ENCODE measurements at places on chromosomes 1 and 21.

DNA sequence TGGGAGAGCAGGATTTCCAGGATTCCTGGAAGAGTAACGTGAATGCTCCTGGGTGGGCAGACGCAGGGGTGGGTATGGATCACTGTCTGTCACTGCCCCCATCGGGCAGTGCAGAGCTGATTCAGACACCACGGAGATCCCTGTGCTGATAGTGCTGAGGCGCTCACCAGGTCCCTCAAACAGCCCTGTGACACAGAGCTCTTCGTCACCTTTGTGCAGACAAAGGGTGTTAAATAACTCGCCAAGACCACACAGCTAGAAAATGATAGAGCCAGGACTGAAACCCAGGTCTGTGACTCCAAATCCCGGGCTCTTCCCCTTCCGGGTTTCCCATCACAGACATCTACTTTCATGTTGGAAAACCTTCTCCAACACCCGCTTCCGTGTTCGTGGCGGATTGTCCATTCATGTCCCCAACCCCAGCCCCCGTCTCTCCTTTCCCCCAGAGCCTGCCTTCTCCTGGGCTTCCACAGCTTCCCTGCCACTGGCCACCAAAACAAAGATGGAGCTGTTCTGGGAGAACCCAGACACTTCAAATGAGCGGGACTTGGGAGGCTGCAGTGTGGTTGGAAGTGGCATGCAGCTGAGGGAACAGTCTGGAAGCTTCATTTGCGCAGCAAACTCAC lies 2.6 kb downstream of the EFHD2 start:
- DNase-seq = no peak

DNA sequence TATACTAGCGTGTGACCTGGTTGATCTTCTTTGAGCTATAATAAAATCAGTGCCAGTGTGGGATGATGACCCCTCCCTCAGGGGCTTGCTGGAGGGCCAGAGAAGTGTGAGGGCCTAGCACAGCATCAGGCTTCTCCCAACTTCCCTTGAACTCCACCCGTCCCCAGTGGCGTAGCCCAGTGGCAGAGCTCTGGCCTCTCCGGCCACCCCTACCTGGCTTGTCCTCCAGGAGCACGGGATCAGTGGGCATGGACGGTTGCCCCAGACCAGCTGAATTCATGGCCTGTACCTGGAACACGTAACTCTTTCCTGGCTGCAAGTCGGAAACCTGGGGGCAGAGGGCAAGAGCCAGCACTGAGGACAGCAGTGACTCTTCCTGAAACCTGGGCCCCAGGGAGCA lies 36.0 kb downstream of the MYOM3 start:
- no peak for DNase-seq

GRCh38 chr1:204319027-204319426 lies 40.7 kb downstream of the PLEKHA6 start:
- DNase-seq = no peak

DNA sequence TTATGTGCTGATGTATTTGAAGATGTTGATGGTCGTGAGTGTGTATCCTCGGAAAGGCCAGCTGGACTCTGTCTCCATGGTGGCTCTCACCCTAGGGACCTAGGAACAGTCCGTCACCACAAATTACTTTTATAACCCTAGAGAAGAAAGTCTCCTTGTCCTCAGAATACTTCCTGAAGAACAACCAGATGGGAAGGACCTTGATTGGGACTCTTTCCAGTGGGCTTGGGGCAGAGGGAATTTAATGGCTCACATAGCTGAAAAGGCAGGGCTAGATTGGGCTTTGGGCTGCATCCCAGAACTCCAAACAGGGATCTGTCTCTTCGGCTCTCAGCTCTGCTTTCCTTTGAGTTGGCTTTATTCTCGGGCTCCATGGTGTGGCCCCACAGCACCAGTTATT lies 90.8 kb downstream of the TBX19 start:
- no peak for DNase-seq

- no peak for DNase-seq
Measured at GRCh38 chr1:157088607-157089006, 11.0 kb downstream of the ETV3L start.

- DNase-seq = no peak
Measured at GRCh38 chr1:218823291-218823900, 350.3 kb upstream of the LYPLAL1 start.

GRCh38 chr1:200911361-200911760 lies 16.7 kb downstream of the INAVA start:
- DNase-seq = no peak

DNA sequence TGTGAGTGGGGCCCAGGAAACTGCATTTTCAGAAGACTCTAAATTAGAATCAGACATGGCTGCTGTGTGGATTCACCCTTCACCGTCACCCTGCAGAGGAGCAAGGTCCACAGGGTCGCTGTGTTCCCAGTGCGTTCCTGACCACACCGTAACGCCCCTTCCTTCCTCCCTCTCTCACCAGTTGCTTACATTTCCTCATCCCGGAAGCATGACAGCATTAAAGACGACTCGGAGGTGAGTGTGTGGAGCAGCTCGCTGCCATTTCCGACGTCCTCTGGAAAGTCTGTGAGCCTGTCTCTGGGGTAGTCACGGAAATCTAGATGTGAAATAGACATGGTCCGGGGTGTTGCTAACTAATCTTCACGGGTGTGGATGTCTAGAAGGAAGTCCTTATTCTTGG lies 45.9 kb downstream of the FAAP20 start:
- DNase-seq = no peak

DNA sequence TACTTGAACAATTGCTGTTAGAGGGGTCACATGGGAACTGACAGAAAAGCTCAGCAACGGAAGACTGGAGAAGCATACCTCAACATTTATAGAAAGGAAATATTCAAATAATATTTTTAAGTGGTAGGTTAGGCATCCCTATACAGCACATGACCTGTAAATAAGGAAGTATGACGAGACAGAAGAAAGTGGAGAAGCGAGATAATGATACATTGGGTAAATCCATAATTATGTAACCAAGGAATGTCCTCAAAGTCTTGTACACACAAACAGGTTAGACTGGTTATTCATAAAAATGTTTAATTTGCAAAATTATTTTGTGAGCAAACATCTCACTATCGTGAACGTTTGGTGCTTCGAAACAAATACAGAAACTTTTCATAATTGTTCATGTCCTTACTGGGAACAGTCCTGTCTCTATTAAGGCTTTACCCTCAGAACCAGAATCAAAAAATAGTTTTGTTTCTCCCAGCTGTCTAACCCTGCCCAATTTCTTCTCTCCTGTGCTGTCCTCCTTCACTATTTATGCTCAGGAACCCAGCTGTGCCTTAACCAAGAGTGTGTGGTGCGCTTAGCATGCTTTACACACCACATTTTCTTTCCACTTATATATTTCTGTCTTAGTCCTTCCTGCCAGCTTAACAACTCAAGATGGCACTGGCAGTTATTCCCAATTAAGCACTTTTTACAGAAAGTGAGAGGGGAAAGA lies 10.2 kb downstream of the KMO start:
- no peak for DNase-seq

GRCh38 chr21:26236281-26236680 lies 65.7 kb upstream of the APP start:
- no peak for DNase-seq

GRCh38 chr1:162951553-162952315 lies 90.8 kb upstream of the CCDC190 start:
- DNase-seq = no peak
